ENCODE measurements at places on chromosomes 2 and 18.

GRCh38 chr2:13002536-13003331 is 286.0 kb downstream of the TRIB2 start:
- no peak for DNase-seq

DNA sequence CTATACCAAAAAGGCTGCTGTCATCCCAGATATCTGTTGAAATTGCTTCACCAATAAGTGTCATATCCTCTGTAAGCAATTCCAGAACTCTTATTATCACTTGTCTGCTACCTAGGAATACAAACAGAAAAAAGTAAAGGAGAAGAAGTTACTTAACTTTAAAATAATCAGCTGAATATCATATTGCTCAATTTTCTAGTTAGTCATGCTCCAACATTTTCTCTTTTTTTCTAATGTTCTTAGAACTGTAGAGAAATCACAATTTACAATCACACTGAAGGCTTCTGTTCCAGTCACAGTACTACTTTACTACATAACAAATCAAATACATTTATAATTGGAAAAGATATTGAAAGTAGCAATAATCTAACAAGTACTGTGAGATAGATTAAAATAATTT is 17.4 kb downstream of the RTTN start:
- DNase-seq = no peak

DNA sequence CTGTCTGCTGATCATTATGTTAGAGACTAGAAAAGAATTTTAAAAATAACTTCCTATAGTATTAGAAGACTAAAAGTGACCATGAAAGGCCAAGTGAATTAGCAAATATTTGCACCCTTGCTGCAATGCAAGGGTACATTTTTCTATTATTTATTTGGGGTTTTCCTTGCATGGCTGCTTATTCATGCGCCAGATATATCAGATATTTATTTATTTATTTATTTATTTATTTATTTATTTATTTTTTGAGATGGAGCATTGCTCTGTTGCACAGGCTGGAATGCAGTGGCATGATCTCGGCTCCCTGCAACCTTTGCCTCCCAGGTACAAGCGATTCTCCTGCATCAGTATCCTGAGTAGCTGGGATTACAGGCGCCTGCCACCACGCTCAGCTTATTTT is 126.3 kb upstream of the LMAN1 start:
- DNase-seq = no peak

GRCh38 chr2:73983322-73984202 is 1.1 kb upstream of the TET3 start:
- DNase-seq = no peak

- DNase-seq = no peak
Observed at GRCh38 chr2:235666213-235666781, 172.5 kb downstream of the AGAP1 start.
